Neural crest cell (in vitro differentiated cells): ENCODE measurements at places on chromosomes 12 and 14. TPM values are rescaled to one million over a fixed set of nuclear protein-coding genes. Genes with fewer than 3 reads are reported as not detected.

GRCh38 chr12:98646294-98647090 is 1.4 kb downstream of the APAF1 start:
- no peak for DNase-seq

- no peak for DNase-seq
These were observed 14.8 kb downstream of the ELK3 start for GRCh38 chr12:96208801-96209549.

The NRL gene
- total RNA-seq, result 1.2 and 2.3 TPM in 2 replicates

The MYH6 gene
- not detected in 2 replicates for total RNA-seq

The RTRAF gene
- total RNA-seq, result 309 and 315 TPM in 2 replicates

The SLC25A47 gene
- total RNA-seq, result not detected in 2 replicates
